ENCODE measurements at places on chromosomes 2 and 18.

DNA sequence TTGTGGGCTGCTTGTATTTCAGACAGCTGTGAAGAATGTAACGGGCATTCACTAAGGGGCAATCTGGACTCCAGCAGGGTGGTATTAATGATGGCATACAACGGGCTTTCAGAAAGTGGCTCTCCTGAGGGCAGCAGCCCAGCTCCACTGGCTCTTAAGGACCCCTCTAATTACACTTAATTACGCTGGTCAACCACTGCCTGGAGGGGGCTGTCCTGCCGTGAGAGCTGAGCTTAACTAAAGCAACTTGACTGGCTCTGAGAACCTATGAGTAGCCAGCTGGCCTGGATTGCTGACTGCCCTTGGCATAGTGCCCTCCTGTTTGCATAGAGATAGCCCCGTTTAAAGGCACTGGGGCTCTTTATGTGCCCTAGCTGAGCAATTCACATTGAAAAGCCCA, 3.8 kb downstream of the LIPG start:
- DNase-seq = no peak

GRCh38 chr2:150695451-150696135, 208.1 kb upstream of the RND3 start:
- DNase-seq = no peak

- DNase-seq = no peak
These were observed 54.1 kb downstream of the RNU4ATAC start for GRCh38 chr2:121584741-121585140.

DNA sequence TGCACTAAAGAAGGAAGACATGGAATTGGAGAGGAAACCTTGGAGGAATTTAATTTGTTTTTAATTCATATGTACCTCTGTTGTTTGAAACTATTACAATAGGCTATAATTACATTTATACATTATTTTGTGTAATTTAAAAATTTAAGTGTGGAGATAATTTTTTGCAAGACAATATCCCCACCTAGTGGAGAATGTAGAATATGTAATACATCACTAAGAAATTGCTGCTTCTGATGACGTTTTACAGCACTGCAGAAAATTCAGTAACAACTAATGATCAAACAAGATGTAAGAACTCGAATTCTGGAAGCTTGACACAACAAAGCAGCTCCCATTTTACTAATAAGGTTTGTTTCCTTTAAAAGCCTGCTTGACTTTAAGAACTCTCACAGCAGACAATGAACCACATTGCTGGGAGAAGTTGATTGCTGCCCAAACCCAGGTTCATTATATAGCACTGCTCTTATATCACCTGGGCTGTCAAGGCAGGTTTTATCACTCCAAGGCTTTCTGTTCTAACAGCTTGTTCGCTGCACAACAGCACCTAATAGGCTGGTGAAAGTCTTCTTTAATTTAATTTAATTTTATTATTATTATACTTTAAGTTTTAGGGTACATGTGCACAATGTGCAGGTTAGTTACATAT, 53.4 kb downstream of the THADA start:
- no peak for DNase-seq

GRCh38 chr2:239369631-239370161, 31.1 kb downstream of the HDAC4 start:
- no peak for DNase-seq
